Hypothalamus (tissue), 51 donors: ENCODE measurements at places on chromosomes 2 and 18.
A peak's percentile ranks its signal among the peaks of the same experiment; 100 is the strongest.

DNA sequence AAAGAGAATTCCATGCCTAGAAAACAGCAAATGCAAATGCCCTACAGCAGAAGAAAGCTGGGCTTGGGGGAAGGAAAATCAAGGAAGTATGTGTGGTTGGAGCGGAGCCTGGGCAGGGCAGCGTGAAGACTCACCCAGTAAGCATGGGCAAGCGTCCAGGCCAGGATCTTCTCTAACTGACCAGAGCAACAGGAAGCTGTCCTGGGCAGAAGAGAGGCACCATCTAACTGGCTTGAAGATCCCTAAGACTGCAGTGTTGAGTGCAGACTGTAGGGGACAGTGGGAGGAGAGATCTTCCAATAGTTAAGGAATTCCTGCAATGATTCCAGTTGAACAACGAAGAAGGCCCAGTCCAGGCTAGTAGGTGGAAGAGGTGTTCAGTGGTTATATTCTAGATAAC, 57.9 kb downstream of the NXPH2 start:
- DNase-seq: no peak

DNA sequence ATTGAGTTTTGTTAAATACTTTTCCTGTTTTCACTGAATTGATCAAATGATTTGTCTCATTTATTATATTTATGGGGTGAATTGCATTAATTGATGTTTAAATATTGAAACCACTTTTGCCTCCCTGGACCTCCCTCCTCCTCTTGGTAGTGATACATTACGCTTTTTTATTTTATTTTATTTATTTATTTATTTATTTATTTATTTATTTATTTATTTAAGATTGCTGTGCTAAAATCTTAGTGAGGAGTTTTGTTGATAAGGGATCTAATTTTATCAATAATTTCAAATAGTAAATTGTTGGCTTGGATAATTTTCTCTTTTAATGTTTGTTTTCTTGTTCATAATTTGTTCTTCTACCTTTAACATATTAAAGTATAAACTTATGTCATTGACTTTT, 1281.0 kb upstream of the NXPH2 start:
- DNase-seq: no peak

GRCh38 chr2:98027538-98027937, 31.8 kb upstream of the TMEM131 start:
- DNase-seq: no peak

DNA sequence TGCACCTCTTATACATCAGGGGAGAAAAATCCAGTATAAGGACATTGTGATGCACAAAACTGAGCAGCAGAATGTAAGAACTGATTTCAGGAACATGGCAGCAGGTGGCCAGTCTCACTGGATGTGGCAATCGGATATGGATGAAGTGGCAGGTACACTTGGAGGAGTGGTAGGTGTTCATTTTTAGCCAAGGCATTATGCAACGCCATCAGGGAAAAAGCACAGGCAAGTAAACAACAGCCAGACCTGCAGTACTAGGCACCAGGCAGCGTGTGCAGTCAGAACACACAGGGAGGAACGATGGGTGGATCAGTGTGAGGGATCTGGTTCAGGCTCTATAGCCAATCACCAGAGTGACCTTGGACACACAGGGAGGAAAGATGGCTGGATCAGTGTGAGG, 77.4 kb upstream of the GCFC2 start:
- no peak for DNase-seq

- DNase-seq: no peak
These were observed 53.8 kb upstream of the STK17B start for GRCh38 chr2:196225213-196225612.

- DNase-seq: no peak
These were observed 45.0 kb upstream of the MCFD2 start for GRCh38 chr2:46960618-46961017.

DNA sequence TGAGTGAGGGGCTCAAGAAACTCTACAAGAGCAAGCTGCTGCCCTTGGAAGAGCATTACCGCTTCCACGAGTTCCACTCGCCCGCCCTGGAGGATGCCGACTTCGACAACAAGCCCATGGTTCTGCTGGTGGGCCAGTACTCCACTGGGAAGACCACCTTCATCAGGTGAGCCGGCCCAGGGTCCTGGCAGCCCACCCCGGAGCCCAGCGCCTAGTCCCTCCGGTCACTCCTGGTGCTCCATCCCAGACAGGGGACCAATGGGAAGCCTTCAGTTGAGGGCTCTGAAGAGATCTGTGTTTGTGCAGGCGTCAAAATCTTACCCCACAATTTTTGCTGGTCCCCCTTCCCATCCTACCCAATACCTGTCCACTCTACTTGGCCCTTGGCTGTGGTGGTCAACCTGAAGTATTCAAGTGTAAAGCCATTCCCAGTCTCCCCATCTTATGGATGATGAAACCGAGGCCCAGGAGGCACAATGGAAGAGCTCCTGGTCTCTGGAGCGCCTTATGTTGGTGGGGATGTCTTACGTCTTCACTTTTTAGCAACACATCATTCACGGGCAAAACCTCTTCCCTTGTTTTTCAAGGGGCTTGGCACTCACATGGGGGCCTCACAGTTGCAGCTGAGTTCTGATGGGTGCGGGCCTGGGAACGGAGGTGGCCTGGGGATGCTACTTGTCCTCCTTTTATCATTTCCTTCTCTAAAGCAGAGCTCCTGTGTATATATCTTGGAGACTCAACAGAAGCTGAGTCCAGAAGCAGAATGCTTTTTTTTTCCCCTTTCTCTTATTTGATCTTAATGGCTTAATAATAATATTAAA, 941 bp downstream of the EHD3 start:
- no peak for DNase-seq

DNA sequence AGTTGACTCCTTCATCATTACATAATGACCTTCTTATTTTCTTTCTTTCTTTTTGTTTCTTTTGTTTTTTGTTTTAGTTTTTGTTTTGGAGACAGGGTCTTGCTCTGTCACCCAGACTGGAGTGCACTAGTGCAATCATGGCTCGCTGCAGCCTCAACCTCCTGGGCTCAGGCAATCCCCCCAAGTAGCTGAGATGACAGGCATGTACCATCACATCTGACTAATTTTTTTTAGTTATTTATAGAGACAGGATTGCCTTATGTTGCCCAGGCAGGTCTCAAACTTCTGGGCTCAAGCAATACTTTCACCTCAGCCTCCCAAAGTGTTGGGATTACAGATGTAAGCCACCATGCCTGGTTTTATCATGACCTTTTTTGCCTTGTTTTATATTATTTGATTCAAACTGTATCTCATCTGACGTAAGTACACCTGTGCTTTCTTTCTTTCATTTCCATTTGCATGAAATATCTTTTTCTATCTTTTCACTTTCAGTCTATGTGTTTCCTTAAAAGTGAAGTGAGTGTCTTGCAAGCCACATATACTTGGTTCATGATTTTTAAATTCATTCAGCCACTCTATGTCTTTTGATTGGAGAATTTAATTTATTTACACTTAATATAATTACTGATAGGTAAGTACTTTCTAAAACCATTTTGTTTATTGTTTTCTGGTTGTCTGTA, 39.1 kb downstream of the SP100 start:
- no peak for DNase-seq

- DNase-seq: no peak
These were observed 479 bp downstream of the SCN9A start for GRCh38 chr2:166375195-166375735.

DNA sequence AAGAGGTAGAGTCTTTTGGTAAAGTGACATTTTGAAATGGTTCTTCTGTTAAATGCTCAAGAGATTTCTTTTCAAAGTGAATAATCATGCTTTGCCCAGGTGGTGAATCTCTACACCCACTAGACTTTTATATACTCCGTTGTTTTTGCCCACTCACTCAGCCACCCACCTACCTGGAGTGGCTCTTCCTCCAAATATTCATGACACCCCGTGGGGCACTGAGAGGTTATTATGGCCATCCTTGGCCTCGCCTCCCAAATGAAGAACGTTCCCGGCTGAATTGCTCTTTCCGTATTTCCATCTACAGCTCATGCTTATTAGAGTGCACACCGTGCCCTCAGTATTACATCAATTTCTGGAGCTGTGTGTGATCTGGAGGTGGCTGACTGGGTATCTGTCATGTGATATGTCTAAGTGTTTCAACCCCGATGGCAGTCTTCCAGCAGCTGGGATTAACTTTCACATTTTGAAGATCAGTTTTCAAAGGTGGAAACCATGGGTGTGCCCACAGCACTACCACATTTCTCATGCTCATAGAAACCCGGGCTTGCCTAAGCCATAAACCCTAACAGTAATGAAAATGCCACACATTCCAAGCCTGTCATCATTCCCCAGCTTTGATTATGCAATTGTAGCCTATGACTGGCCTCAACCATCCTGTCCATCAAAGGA, 406.6 kb upstream of the MMADHC start:
- DNase-seq: no peak

DNA sequence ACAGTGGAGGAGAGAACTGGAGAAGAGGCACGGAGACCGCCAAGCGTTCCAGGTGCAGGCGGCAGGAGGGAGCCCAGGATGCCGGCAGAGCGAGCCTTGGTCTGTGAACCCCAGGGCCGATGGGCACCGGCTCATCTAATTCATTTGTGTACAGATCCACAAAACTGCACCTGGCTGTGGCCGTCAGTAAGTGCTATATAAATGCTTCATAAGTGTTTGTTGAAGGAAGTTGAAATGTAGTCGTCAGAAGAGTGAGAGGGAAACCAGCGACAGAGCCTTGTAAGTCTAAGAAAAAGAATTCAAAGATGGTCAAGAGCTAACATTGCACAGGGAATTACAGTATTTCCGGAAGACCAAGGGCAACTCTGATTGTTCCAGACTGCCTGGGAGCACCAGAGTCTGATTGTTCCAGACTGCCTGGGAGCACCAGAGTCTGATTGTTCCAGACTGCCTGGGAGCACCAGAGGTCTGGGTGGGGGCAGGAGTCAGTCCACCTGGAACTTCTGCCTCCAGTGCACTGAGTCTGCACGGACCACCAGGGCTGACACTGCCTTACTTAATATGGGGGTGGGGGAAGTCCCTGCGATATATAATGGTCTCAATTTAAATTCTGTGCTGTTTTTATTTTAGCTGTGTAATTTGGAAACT, 112.3 kb downstream of the BCL2 start:
- no peak for DNase-seq

- DNase-seq: no peak
These were observed 205.5 kb upstream of the KCNH7 start for GRCh38 chr2:163044114-163044513.

GRCh38 chr2:36710858-36711515, 14.5 kb downstream of the VIT start:
- no peak for DNase-seq

DNA sequence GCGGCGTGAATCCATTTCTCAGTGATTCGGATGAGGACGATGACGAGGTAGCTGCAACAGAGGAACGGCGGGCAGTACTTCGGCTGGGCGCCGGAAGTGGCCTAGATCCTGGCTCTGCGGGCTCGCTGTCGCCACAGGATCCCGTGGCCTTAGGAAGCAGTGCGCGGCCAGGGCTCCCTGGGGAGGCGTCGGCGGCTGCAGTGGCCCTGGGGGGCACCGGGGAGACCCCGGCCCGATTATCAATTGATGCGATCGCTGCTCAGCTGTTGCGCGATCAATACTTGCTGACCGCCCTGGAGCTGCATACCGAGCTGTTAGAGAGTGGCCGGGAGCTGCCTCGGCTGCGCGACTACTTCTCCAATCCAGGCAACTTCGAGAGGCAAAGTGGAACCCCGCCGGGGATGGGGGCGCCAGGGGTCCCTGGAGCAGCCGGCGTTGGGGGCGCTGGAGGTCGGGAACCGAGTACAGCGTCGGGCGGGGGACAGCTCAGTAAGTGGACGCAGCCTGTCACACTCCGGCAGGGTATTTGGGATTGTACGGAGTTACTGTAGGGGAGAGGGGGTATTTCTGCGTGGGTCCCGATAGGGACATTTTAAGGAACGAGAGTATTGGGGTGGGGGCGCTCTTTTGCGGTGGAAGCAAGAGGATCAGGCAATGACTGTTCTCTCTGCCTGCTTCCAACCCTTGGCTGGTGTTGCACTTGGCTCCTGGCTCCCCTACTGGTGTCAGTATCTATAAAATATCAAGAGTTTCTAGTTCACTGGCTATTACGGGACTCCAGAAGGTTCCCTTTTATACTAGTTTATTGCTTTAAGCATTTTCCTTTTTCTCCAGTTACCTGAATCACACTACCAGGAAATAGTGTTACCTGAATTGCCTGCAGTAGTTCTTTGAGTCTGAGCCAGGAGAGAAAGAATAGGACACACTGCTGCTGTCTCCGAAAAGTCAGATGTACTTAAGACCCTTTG, 772 bp downstream of the RELCH start:
- peak; percentile 9 for DNase-seq

- DNase-seq: no peak
These were observed 58.6 kb downstream of the TMEM17 start for GRCh38 chr2:62447411-62447810.

DNA sequence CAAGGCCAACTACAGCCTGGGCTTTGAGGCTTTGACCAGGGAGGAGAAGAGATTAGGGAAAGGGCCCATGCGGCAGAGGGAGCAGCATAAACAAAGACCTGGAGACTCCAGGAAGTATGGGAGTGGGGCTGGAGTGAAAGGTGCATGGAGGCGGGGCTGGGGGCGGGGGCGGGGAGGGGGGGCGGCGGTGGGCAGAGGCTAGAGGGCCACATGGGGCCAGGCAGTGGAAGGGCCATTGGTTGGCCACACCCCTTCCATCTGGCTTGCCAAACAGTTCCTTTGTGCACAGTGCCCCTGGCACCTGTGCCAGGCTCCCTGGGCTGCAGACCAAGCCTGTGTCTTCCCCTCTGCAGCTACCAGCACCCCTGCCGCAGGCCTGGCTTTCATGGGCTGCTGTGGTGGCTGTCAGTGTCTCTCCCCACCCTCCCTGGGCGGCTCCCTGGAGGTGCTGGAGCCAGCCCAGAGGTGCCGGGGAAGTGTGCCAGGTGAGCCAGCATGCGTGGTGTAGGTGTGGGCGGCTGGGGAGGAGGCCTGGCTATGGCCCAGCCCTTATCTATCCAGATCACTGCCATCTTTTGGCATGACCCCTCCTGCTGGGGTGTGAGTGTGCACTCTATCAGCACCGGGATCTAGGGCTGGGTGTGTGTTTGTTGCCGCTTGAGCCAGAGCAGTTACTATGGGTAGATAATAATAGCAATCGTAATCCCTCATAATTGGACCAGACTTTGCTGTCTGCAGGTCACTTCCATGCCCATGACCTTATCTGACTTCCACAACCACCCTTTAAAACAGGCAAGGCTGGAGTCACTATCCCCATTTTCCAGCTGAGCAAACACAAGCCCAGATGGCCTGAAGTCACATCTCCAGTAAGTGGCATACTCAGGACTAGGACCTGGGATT, 30.5 kb downstream of the DNMT3A start:
- no peak for DNase-seq

DNA sequence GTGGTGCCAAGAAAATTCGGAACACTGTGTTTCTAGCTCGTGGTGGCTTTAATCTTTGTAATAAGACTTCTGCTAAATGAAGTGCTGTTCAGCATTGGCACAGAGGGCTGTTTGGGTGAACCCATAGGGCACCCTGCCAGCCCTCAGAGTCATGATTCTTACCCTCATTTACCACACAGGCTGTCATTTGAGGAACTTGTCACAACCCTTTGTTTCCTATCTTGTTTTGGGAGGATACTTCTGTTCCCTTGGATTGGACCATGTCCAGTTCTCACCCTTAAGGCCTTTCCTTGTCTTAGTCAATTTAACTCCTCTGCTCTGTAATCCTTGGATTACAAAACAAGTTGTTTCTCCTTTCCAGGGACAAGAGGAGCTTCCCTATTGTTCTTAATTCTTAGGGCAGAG, 225.7 kb downstream of the MTX2 start:
- no peak for DNase-seq

GRCh38 chr18:9726936-9727335, 18.8 kb downstream of the RAB31 start:
- DNase-seq: no peak

- no peak for DNase-seq
These were observed 16.9 kb upstream of the VPS54 start for GRCh38 chr2:64036034-64036705.

GRCh38 chr2:23649819-23650218, 264.8 kb downstream of the KLHL29 start:
- no peak for DNase-seq
